Cortex of kidney (tissue), 1 donor: ENCODE measurements at places on chromosomes 4 and X.

DNA sequence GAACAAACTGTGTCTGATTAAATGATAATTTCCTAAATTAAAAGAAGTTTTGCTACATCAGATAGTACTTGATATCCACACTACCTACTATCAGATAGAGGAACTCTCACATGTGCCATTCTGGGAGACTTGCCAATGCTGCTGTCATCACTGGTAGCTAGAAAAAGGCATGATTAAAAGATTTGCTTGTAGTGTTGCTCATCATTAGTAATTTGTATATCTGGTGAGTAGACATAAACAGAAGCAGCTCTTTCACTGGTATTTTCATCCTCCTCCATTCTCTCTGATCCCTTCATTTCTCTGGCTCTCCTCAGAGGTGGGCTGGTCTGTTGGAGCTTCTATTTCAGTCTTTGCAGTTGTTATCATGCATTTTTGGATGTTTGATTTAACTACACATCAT, 56.0 kb downstream of the SPRY1 start:
- no peak for DNase-seq

- DNase-seq = no peak
These were observed 58.8 kb downstream of the AMMECR1 start for GRCh38 chrX:110259117-110259516.

DNA sequence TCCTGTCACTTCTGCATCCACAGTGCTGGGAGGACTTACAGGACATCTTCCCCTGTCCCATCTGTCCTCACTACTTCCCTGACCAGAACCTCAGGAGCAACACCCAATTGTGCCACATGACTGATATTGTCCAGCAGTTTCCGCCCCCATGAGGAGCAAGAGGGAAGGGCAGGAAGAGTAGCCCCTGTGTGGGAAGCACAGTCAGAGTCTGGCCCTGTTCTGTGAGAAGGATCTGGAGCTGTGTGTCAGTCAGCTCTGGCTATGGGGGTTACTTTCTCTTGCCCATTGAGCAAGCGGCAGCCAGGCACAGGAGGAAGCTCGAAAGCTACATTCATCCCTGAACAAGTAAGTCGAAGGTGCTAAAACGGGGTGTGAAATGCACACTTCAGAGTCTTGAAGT, 14.8 kb upstream of the TRIM60 start:
- no peak for DNase-seq

DNA sequence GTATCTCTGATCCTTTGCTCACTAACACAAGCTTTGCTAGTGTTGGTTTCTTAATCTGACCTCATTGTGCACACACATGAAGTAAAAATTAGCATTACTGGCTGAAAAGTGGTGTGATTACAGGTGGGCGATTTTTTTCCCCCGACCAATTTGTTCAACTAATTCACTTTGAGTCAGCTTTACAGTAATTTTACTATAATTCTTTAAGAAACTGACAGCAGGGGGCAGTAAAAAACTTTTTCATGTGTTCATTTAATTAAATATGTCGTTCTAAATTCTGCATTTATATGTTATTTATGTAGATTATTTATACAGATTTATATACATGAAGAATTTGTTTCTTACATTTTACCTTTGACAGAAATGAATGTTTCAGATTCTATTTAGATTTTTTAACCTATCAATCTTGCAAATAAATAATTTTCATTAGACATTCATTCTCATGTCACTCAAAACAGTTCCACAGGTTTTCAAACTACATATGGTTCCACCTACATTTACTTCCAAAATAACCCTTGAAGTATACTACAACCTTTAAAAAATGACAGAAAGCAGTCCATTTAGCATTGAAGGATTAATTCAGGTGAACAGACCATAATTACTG, 17.5 kb downstream of the PALLD start:
- DNase-seq = no peak

- DNase-seq = no peak
These were observed 264.0 kb upstream of the BOD1L1 start for GRCh38 chr4:13891544-13891939.

GRCh38 chrX:112678831-112679230, 907 bp downstream of the LHFPL1 start:
- DNase-seq = no peak

- DNase-seq = no peak
These were observed 79.7 kb downstream of the TMEM131L start for GRCh38 chr4:153545822-153546221.

- no peak for DNase-seq
These were observed 74.4 kb upstream of the EFNB1 start for GRCh38 chrX:68754406-68754805.

DNA sequence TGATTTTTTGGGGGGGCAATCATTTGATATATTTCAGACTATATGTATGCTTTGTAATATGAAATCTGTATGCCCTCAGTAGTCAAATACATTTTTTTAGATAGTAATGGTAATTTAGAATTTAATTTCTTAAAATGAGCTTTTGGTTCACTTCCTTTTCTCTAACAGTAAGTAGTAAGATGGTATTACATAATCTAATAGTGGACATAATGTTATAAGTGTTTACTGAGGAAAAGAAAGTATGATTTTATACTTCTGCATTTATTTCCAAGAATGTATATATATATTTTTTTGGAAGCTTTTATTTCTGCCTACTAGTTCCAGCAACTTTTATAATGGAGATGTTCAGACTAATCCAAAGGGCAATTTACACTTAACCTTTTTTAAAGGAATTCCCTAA, 1450.7 kb upstream of the TENM3 start:
- DNase-seq = no peak

- DNase-seq = no peak
These were observed 217.8 kb upstream of the HCCS start for GRCh38 chrX:10893366-10893765.

- no peak for DNase-seq
These were observed 1299.9 kb downstream of the C4orf33 start for GRCh38 chr4:130395871-130396270.

GRCh38 chrX:30309139-30309571, at the start of gene NR0B1:
TSS of gene NR0B1 (minus strand) at chrX:30309390. CDS start at chrX:30309363, 27 bp downstream.
- DNase-seq = no peak

- DNase-seq = no peak
These were observed 16.3 kb downstream of the PTTG2 start for GRCh38 chr4:37976507-37976906.

DNA sequence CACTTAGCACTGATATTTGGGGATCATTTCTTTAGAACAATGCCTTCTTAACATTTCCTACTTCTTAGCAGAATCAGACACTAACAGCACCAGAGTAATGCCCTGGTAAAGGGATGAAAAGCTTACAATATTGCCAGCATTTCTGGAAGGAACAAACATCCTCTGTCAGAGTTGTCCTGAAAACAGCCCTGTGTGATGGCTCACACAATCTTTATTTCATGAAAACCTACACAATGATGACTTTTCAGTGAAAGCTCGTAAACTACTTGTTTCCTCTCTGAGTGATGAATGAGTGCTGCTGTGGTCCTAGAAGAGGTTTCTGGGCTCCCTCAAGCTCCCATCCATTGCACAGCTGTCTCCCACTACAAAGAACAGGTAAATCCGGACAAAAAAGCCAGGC, 52.8 kb downstream of the GPC4 start:
- no peak for DNase-seq

DNA sequence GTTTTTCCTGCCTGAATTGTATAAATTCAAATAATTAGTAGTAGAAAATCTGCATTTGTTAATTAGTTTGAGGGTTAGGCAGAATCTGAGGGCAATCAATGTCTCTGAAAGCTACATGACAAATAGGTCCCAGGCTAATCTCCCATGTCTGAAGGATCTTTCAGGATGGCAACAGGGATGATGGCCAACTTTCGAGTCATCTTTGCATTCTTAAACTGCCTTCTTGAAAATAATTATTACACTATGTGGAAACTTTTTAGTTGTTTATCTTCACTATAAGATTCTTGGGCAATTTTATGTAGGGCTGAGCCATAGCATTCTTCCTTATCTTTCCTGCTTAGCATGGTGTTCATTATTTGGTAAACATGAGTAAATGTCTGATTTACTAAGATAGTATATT, 490.3 kb upstream of the EPHA5 start:
- DNase-seq = no peak

DNA sequence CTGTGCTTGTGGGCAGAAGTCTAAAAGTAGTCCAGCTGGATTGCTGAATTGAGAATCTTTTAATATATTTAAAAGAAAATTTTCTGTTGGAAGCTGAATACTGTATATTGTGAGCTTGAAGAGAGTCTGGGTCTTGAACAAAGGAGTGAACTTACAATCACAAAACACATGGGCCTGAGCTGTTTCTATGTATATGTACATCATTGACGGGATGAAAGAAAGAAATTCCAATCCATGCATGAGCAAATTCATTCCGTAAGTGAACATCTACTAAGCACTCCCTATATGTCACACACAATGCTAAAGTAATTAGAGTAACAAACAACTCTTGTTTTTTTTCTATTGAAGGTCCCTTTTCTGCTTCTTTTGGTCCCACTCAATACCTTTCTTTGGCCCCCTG, 331.0 kb downstream of the HS3ST1 start:
- no peak for DNase-seq

DNA sequence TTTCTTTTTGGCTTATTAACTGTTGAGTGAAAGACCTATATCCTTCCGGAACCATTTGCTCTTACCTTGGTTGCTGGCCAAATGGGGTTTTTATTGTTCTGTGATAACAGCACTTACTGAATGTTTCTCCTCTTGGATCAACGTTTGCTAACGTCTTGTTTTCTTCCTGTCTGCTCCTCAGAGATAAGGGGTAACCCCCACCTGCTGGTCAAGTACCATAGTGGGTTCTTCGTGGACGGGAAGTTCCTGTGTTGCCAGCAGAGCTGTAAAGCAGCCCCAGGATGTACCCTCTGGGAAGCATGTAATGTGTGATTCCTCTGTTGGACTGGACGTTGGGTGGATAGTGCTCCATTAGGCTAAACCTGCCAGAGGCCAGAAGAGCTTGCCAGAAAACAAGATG, 15.3 kb downstream of the BMX start:
- DNase-seq = no peak
